Right forelimb (tissue), 1 donor: ENCODE measurements at places on chromosomes 7 and 10.

DNA sequence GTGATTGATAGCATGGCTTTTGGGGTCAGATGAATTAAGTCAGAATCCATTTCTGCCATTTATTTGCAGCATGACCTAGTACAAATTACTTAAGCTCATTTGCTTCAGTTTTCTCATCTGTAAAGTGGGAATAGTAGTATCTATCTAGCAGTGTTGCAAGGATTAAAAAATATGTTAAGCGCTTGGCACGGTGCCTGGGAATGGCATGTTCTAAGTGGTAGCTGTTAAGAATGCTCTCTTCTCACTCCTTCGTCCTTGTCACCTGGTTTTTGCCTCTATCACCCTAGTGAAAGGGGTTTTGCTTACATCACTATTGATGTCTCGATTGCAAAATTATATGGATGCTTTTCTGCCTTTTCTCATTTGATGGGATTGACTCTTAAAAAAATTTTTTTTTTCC, 7.4 kb downstream of the TMEM248 start:
- DNase-seq = no peak

DNA sequence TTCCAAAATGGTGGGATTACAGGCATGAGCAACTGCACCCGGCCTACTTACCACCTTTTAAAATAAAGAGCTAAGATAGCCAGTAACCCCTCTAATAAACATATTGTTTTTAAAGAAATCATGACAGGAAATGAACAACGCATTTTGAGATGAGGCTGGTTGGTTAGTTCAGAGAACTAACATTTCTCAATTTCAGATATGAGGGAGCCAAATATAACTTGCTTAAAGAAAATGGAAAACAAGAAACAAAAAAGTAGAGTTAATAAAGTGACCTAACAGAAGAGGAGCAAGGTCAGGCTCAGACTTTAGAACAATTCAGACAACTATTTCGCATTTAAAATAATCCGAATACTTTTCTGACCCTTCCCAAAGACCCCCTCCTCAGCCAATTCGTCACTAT, 254.9 kb upstream of the PHF14 start:
- DNase-seq = no peak

DNA sequence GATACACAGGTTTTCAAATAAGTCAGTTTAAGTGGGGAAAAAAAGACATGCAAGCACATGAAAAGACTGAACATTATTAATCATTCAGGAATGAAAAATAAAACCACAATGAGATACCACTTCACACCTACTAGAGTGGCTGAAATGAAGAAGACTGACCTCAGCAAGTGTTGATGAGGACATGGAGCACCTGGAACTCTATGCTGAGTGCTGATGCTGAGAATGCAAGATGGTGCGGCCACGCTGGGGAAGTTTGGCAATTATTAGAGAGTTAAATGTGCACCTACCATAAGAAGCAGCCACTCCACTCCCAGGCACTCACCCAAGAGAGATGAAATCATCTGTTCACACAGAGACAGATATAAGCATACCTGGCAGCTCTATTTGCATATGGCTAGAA, 32.9 kb upstream of the ELFN1 start:
- no peak for DNase-seq

DNA sequence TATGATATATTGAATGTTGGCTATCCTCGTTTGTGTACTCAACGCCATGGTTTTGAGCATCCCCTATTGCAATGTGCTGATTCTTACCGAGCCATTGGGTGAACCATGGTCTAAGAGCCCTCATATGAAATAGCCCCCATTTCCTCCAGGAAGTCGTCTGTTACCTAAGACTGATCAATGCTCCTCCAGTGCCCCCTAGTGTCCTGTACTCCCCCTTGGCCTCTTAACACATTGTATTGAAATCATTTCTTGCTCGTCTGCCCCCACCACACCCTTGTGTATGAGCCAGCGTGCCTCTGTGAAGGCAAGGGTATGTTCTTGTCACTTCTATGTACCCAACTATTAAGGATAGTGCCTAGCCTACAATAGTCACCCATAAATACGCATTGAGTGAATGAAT, 11.2 kb upstream of the SLC35B4 start:
- no peak for DNase-seq

- no peak for DNase-seq
Observed at GRCh38 chr10:101080933-101081931, 19.4 kb downstream of the KAZALD1 start.

GRCh38 chr10:58568428-58568935, 55.8 kb downstream of the BICC1 start:
- no peak for DNase-seq

GRCh38 chr7:112225006-112225405, 18.5 kb downstream of the ZNF277 start:
- no peak for DNase-seq

- DNase-seq = no peak
Observed at GRCh38 chr7:148761499-148762278, 63.0 kb downstream of the CUL1 start.

GRCh38 chr10:118687472-118687871, 67.3 kb downstream of the CACUL1 start:
- no peak for DNase-seq

GRCh38 chr7:101625031-101625791, 3.9 kb downstream of the MYL10 start:
- DNase-seq = no peak

DNA sequence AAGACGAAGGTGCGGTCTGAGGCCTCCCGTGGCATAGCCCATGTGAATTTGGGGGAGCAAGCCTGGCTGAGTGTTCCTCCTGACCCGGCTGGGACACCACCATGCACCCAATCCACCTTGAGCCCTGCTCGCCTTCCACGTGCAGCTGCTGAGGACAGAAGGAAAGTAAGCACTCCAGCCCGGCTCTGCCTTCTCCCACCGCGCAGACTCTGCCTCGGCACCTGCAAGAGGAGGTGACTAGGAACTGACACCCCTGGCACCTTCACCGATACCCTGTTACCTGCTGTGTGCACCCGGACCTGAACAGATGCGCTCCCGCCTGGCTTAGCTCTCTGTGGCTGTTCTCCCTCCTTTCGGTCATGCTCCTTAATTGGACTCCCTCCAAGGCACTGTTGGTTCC, 57.0 kb upstream of the OPN4 start:
- DNase-seq = no peak
